ENCODE measurements at places on chromosomes 4 and X.

- no peak for DNase-seq
Observed at GRCh38 chr4:23412701-23413100, 477.1 kb downstream of the PPARGC1A start.

- DNase-seq: no peak
Observed at GRCh38 chr4:187178084-187178483, 454.4 kb upstream of the FAT1 start.

DNA sequence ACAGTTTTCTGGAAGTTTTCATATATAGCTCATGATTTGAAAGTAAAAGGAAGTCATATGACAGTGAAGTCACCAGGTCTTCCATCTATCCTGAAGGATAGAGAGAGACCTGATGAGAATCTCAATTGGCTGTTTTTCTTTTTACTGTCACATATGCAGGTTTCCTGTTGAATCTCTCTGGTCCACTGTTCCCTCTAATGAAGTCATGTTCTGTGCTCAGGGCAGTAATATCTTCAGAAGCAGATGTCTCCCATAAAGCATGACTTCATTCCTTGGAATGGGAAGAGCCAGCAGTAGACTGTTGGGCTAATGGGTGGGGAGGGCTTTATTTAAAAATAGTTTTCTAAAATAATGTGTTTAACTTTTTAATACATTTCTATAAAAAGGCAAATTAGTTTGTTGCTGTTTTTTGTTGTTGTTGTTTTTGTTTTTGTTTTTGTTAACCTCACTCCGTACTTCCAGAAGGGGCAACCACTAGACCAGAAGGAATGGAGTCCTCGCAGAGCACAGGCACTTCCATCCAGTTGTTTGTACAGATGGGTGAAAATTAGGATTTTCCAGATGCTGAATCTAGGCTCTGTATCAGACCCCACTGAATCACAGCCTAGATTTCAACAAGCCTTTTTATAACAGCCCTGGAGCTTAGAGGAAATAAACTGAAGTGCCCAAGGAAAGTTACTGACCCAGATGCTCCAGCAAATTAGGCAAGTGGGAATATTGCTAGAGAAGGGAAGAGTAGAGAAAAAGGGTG lies 54.2 kb downstream of the AWAT2 start:
- no peak for DNase-seq

- no peak for DNase-seq
Observed at GRCh38 chr4:141467225-141467624, 169.2 kb upstream of the IL15 start.

GRCh38 chrX:128622296-128622695 lies 570.1 kb upstream of the ACTRT1 start:
- DNase-seq: no peak

- no peak for DNase-seq
Observed at GRCh38 chrX:18709833-18710232, 2.4 kb downstream of the PPEF1 start.

GRCh38 chrX:112868586-112868985 lies 28.0 kb upstream of the AMOT start:
- DNase-seq: no peak

DNA sequence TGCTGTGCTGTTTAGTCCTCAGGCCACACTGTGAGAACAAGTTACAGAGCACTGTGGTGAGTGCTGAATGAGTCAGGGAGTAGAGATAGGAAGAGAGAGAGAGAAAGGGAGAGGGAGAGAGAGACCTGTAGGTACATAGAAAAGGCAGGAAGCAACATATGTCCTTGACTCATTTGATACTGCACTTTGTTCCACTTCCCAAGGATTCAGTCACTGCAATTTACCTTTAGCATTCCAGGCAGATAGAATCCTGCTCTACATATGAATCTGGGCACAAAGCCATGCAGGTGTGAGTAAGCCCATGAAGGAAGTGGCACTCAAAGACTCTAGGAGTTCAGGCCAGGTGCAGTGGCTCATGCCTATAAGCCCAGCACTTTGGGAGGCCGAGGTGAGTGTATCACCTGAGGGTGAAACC lies 1.0 kb upstream of the DAPP1 start:
- DNase-seq: no peak

DNA sequence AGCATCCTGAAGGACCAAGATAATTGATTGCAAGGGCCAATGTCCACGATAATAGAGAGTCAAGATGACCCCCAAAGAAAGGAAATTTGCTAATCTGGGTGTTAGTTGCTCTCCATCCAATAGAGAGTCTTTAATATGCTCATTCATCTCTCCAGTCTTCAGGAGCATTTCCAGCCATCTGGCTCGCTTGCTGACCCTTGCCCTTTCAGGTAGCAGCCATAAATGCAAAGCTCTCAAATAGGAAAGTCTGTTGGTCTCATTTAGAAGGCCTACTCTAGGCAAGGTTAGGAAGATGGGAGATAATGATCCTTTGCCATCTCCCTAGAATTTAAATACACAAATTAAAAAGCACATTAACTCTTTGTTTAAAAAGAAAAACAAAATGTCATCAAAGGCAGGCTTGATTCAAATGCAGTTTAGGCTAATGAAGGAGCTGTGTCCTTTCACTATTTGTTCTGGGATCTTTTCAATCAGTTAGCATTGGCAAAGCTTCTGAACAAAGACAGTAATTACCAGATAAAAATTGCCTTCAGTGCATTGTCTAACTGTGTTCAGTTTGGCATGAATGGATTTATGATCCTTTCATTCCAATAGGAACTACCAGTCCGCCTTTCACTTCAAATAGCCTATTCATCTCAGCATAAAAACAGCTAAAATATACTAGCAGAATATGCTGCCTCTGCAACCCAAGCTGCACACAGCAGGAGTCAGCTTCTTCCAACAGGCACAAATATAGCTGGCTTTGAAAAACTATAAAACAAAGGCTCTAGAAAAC lies 49.6 kb upstream of the ATXN3L start:
- no peak for DNase-seq

- no peak for DNase-seq
Observed at GRCh38 chrX:2539586-2539985, 38.8 kb upstream of the DHRSX start.

DNA sequence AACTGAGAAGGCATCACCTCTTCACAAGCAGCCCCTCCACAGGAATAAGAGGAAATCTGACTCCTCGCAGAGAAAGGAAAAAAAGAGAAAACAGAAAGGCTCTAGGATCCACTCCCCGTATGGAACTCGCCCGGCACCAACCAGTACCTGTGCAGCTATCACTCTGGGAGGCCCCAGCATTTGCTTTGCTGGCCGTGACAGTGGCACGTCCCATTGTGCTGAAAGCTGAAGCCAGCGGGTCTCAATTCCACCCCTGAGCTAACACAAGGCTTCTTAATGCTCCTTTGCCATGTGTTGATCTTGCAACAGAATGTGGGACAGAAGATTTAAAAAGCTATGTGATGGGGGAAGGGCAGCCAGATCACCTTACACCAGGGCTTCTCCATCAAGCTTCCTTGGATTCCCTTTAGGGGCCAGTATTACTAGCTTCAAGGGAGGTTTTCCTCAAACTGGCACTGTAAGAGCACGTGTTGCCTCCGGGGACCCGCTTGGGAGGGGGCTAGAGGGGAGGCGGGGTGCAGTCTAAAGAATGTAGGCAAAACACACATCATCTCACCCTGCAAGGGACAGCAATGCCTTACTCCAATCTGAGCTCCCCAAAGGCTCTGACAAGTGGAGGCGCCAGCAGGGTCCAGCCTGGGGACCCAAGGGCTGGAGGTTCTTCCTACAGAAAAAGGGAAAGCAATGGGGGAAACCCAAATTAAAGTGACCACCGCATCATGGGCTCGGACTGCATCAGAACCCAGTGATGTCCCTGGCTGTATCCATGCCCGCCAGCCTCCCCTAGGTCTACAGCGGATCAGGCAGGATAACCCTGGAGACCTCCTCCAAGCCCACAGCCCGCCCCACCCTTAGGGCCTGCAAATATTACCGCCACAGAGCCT lies 1.2 kb downstream of the USP46 start:
- peak; percentile 25 for DNase-seq

DNA sequence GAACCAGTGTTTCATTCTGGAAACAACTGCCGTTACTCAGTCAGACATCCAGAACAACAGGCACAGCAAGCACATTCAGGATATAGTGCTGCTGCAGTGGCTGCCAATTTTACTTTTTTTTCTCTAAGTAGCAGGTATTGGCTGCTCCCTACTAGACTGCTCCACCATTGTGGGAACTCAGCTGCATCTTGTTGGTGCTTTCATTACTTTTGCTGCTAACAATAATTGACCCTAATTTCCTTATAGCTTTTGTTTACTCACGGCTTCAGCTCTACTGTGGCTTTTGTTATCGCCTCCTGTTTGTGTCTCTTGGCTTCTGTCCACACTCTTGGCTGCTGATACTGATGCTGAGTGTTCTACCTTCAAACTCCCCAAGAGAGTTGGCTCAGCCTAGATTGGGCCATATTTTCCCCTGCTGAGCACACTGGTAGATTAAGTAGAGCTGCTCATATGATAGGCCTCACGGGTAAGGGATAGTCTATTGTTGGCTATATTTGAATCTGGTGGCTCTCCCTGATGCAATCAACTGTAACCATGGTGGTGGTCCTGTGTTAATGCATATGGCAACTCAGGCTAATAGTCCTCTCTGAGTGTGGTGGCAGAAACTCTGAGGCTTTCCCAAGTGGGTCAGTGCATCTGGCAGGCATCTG lies 44.5 kb upstream of the IL2 start:
- no peak for DNase-seq

DNA sequence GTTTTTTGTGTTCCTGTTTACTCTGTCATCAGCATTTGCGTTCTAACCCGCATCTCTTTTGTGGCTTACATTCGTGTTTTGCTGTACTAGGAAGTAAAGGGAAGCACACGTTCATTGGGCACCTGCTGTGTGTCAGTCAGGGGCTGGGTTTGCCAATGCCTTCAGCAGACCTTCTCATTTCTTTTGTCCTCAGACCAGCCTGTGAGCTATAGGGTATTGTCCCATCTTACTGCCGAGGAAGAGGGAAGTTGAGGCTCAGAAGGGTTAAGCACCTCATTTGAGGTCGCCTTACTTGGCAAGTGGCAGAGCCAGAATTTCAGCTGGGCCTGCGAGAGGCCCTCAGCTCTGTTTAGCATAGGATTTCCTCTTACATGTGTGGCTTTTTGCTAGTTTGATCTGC lies 8.7 kb downstream of the TBC1D14 start:
- DNase-seq: no peak

GRCh38 chrX:38891641-38892413 lies 90.6 kb downstream of the MID1IP1 start:
- DNase-seq: peak; percentile 16

- DNase-seq: no peak
Observed at GRCh38 chr4:172780566-172781081, 388.0 kb upstream of the GALNT7 start.

DNA sequence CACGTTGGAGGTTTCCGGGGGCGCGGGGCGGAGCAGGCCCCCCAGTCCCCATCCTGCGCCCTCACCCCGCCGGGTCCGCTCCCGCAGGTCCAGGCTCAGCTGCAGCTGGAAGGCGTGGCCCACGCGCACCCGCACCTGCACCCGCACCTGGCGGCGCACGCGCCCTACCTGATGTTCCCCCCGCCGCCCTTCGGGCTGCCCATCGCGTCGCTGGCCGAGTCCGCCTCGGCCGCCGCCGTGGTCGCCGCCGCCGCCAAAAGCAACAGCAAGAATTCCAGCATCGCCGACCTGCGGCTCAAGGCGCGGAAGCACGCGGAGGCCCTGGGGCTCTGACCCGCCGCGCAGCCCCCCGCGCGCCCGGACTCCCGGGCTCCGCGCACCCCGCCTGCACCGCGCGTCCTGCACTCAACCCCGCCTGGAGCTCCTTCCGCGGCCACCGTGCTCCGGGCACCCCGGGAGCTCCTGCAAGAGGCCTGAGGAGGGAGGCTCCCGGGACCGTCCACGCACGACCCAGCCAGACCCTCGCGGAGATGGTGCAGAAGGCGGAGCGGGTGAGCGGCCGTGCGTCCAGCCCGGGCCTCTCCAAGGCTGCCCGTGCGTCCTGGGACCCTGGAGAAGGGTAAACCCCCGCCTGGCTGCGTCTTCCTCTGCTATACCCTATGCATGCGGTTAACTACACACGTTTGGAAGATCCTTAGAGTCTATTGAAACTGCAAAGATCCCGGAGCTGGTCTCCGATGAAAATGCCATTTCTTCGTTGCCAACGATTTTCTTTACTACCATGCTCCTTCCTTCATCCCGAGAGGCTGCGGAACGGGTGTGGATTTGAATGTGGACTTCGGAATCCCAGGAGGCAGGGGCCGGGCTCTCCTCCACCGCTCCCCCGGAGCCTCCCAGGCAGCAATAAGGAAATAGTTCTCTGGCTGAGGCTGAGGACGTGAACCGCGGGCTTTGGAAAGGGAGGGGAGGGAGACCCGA lies 14.0 kb downstream of the SHOX start:
- no peak for DNase-seq

GRCh38 chr4:29375716-29376115 lies 1344.5 kb upstream of the PCDH7 start:
- DNase-seq: no peak

DNA sequence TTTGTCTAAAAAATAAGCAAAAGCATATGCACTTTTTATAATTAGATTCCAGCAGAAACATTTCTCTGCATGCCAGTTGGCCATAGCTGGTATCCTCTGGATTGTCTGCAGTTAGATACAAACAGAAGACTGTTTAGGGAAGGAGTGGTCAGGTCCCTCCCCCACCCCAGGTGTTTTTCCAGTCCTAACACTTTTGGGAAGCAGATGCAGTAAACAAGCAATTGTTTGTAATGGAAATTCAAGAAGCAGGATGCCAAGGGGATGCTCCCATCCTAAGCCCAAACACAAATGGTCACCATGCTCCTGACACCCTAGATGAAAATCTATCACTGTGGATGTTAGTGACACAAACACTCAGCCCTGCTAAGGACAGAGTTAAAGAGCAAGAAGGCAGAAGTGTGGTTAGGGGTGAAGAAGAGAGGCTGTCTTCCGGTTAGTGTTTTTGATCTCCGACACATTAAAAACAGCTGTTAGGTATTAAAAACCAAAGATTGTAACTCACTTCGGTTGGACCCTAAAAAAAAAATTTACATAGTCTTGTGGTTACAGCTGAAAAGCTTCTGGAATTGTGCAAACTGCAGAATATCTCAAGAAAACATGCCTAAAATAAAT lies 7.9 kb downstream of the LEF1 start:
- DNase-seq: no peak

GRCh38 chr4:145302725-145303124 lies 122.3 kb upstream of the OTUD4 start:
- DNase-seq: no peak

DNA sequence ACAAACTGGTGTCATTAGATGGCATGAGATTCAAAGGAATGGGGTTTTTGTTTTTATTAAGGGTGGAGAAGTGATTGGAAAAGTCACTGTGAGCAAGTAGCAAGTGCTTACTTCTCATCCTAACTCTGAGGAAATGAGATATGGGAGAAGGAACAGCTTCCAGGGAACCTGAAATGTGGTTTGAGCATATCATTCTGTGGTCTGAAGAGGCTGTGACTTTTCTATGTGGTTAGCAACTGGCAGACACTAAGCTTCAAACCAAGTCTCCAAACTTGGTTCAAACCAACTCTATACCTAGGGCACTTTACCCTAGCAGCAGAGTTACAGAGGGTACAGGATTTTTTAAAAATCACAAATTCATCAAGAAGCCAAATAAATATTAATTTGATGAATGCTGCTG lies 58.2 kb downstream of the DCLK2 start:
- DNase-seq: no peak

- DNase-seq: no peak
Observed at GRCh38 chr4:153156263-153156662, 48.0 kb upstream of the TRIM2 start.

GRCh38 chr4:112532267-112532666 lies 16.3 kb upstream of the NEUROG2 start:
- DNase-seq: no peak

GRCh38 chr4:130210864-130211263 lies 1114.9 kb downstream of the C4orf33 start:
- DNase-seq: peak; percentile 65
